ENCODE measurements at places on chromosomes 11 and 22.

GRCh38 chr11:57484141-57484710, 23.9 kb downstream of the RTN4RL2 start:
- DNase-seq, result no peak

GRCh38 chr11:107996006-107996776, 12.5 kb upstream of the CUL5 start:
- no peak for DNase-seq

DNA sequence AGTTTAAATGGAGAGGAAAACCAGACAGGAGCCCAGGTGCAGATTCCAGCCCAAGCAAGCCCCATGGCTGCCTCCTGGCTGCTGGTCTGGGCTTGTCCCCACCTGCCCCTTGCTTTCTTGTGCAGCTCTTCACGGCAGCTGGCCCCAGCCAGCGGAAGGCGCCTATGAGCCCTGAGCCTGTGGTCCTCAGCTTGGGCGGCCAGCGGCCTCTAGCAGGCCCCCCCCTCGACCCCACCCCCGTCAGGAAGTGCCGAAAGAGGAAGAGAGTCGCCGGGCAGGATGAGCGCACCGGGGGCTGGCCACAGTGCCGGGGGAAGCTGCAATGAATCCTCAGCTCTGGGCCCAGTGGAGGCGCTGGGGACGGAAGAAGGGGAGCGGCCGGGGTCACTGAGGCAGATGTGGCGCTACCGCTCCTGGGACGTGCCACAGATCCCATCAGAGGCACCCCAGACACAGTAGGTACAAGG, 2.1 kb upstream of the DGKZ start:
- no peak for DNase-seq

DNA sequence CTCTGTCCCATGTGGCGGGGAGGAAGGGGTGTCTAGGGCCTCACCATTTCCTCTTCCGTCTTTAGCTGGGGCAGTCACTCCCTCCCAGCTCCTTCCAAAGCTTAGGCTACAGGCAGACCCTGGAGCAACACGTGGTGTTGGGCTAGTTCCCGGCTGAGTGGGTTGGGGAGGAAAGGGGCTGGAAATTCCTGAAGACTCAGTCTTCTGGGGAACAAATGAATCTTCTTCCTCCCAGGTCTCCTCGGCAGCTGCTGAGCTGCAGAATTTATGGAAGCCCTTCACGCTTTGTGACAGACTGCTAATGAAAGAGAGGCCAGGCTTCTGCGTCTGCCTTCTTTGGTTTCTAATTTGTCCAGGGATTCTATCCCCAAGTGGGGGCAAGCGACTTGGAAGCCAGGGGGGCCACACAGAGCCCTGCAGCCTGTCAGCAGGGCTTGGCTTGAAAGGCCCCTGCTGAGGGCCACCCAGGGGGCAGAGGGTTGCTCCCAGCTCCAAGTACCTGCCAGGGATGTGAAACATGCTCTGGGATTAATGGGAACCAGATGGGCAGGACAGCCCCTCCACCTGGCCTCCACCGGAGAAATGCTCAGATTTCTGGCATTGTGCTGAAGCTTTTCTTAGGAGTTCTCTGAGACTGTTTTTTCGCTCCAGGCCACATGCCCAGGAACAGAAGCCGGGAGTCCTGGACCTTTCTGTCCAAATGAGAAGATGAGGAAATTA, 123.1 kb downstream of the PKNOX2 start:
- no peak for DNase-seq

DNA sequence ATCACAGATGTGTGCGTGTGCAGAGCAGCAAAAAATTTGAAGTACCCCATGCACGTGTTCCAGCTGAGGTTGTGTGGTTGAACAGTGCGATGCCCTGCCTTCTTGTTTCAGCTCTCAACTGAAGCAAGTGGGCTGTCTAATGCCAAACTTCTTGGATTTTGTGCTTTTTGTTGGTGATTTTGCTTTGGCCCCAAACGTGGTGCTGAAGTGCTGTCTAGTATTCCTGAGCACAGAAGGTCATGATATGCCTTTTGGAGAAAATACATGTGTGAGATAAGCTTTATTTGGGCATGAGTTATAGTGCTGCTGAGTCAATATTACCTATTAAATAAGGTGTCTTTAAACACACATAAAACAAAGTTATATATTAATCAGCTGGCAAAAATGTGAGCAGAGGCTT, 14.1 kb downstream of the YDJC start:
- no peak for DNase-seq

GRCh38 chr11:124072147-124072546, 31.0 kb upstream of the OR10G7 start:
- DNase-seq, result no peak

GRCh38 chr22:27377501-27378295, 423.9 kb downstream of the MN1 start:
- DNase-seq, result no peak

GRCh38 chr11:59601788-59602187, 13.8 kb downstream of the OSBP start:
- no peak for DNase-seq

GRCh38 chr11:28696591-28696990, 588.4 kb downstream of the METTL15 start:
- no peak for DNase-seq

DNA sequence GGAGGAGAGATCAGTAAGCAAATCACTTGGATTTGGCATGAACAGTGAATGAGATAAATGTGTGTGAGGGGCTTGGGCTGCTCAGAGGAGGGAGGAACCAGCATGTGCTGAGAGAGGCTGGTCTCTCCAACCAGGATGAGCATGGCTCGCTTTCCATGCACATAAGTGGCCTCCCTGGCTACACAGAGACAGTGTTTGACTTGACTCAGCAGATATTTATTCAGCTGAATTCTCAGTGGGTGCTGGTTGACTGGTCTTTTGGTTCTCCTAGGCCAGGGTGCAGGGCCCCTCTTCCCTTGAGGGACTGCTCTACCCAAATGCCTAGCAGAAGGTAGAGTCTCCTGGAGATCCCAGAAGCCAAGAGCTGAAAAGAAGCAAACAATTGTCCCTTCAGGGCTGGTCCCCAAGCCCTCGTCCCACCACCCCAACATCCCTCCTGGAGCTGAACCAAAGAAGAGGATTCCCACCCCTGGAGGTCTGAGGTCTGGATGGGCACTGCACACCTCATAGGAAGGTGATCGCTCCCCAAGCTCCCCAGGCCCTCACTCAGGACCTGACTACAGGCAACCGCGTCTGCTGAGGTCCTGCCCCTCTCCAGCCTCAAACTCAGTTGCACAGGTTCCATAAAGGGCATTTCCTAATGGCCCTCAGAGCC, 3.3 kb upstream of the TRIM29 start:
- no peak for DNase-seq

DNA sequence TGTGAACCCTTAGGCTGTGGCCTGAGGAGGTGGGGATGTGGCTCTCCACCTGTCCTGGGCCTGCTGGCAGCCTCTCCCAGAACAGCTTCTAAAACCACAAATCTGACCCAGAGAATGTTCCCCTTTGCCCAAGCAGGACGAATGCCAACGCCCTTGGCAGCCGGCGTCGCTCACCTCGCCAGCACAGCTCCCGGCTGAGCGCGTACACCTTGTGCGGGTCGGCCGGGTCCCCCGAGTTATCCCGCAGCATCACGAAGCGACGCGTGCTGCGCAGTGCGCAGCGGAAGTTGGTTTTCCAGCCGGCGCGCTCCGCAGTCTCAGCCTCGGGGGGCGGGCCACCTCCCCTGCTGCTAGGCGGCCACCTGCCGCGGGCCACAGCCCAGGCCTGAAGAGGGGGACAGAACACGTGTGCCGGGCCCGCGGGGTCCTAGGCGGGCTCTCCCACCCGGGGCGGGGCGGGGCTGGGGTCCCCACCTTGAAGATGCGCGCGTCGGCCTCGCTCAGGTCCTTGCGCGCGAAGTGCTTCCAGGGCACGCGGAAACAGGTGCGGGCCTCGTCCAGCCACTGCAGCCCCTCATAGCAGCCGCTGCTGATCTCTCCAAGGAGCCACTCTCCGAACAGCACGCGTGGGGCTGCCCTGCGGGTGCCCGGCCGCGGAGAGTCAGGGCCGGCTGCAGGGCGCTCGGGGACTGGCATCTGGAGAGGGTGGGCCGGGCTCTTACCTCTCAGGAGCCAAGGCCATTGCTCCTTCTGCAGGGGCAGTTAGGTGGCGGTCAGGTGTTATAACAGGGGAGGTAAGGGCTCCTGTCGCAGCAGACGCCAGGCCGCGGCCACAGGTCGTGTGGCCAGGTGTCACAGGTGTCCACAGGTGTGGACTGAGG, 887 bp downstream of the IRF7 start:
- DNase-seq, result no peak

DNA sequence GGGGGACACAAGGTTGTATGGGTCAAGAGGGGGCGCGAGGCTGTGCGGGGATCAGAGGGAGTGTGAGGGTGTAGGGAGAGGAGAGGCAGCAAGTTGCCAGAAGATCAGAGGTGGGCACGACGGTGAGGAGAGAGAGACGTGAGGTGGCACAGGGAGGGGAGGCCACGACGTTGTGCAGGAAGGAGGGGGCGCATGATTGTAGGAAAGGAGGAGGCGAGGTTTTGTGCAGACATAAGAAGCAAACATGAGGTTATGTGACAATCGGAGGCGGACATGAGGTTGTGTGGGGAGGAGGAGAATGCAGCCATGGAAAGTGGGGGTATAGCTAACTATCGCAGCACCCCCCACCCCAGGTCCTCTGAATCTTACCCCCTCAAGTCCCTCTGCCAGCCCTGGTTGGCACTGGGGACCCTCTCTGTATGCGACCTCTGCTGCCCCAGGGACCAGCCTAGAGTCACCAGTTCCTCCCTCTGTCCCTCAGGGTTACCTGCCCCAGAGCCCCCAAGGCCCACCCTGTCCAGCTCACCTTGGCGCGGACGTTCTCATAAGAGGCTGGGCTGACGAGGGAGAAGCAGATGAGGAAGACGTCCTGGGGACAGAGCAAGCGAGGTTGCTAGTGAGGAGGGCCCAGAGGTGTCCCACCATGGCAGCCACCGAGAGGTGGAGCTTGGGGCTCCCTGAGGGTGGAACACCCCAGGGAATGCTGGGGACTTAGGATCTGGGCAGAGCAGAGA, 12.5 kb downstream of the RAC2 start:
- DNase-seq, result no peak

DNA sequence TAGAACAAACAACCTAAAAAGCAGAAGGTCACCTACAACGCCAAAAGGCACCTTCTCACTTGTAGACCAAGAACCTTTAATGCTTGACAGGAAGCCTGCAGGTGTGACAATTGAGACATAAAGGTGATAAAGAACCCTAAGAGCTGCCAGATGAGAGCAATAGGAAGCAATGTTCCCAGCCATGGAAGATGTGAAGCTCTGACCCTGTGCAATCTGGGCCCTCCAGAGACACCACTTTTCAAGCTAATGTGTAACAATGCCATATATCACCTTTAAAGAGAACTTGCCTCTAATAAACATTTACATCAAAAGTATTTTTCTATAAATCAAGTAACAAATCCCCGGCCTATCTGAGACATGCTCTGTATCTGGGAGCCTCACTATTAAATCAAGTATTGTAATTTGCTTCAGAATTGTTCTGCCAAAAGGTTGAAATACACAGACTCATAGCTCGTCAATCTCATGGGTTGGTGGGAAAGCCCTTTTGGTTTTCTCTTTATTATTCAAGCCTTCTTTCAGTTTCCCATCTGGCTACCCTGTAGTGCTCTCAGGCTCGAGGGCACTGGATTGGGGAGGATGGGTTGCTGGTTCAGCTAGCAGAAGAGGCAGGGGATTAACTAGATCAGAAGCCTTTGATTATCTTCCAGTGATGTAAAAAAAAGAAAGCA, 368.9 kb downstream of the BUD13 start:
- no peak for DNase-seq

DNA sequence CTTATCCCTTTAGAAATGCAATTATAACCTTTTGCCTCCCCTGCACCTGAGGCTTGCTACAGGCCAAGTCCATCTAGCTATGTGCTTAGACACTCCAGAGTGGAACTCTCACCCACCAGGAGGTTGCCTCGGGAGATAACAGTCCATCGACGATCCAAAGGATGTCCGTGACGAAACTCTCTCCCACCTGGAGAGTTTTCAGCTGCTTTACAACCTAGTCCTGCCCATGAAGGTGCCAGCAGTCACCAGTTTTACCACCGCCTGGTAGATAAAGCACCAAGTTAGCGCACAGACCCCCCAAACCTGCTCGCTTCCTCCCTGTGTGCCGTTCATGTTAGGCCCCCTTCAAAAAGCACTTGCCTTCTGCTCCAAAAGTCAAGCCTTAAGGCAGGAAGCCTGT, 53.1 kb upstream of the SHISAL1 start:
- DNase-seq, result no peak

DNA sequence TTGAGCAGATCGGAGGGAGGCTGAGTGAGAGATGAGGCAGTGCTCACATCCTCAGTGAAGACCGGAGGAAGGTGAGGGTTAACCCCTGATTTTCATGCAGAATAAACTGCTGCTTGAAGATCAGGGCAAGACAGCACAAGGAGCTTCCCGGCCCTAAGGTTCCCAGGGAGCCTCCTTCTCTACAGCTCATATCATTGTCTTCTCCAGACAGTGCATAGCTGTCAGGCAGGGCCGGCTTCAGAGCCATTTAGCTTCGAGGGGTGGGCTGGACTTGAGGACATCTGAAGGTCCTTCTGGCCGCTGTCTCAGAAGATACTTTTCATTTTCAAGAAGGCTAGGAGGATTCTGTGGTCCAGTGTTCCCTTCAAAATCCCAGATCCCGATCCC, 7.2 kb downstream of the ADAMTS8 start:
- no peak for DNase-seq

- DNase-seq, result no peak
Measured at GRCh38 chr11:111851636-111852035, 19.7 kb downstream of the ALG9 start.

GRCh38 chr11:71458146-71459070, 5.4 kb downstream of the NADSYN1 start:
- DNase-seq, result no peak

DNA sequence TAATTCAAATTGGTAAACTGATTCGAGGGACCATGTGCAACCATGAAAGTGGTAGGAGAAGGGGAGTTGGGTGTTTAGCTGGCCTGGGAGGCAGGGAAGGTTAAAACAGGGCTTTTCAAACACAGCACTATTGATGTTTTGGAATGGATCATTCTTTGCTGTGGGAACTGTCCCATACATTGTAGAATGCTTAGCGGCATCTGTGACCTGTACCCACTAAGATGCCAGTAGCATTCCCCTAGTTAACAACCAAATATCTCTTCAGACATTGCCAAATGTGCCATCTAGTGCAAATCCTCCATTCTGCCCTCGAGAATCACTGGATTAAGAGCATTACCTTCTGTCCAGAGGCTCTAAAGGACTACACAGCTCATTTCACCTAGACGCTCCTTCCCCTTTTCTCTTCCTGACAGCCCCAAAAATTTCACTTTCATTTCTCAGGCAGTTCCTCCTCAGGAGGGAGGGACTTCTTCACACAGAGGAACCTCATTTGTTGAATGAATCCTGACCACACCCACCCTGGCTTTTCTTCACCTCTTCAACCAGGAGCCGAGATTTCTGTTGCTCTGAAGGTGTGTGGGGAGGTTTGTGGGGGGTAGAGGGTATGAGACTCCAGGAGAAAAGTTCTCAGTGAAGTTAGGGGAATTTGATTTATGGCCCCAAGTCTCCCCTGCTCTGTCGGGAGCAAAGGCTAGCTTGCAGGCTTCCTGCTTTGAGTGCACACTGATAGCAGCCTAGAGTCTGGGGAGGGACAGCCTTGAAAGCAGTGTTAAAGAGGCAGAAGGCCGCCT, at the start of gene TRIM34:
TSS of gene TRIM34 (plus strand) at position 513 of the 791 bp plus-strand sequence. CDS start 7,331 bp downstream, outside the sequence.
- peak; percentile 25 for DNase-seq

- no peak for DNase-seq
Measured at GRCh38 chr11:65698205-65698604, 13.8 kb upstream of the KAT5 start.
